Lung (tissue), 17 donors: ENCODE measurements at places on chromosomes 12 and 14. TPM values are rescaled to one million over a fixed set of nuclear protein-coding genes. Genes with fewer than 3 reads are reported as not detected.
A peak's percentile ranks its signal among the peaks of the same experiment; 100 is the strongest.

DNA sequence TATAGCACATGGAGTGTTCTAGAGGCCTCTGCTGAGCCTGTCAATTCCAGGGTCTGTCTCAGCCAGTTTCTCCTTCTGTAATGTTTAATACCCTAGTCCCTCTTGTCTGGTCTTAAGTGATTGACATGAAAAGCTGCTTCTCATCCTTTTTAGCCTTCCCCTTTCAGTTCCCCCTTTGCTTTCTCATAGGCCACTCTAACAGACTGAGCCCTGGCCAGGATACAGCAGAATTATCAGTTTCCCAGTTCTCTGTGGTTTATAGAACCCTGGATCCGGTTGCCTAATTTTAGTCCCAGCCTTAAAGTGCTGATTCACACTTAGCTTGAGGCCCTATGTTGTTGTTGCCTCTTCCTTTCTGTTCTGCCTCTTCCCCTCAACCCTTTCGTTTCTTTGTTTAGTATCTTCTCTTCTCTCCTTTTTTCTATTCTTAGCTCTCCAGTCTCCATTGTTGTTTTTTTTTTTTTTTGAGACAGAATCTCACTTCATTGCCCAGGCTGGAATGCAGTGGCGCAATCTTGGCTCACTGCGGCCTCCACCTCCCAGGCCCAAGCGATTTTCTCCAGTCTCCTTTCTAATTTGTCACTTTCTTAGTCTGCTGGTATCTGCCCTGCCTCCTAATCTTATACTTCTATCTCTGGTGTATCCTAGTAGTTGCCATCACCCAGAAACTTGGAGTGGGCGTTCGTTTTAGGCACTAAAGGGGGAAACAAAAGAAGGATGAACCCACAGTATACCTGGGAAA, 2.9 kb upstream of the BIN2 start:
- DNase-seq, result peak; percentile 44

- peak; percentile 52 for DNase-seq
Measured at GRCh38 chr12:119463211-119463926, 128.8 kb downstream of the CCDC60 start.

DNA sequence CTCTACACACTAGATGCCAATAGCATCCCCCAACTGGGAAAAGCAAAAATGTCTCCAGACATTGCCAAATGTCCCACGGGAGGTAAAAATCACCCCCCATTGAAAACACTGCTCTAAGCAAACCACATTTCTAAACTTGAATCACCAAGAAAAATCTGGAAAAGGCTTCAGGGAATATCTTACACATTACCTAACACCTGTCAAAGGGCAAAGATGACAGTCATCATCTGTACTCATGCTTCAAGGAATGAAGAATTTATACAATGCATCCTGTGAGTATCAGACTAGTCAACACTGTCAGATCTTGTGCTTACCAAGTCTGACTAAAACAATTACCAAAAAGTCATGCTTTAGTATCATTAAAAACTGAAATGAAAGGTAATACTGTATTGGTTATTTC, 161.6 kb upstream of the SOX5 start:
- DNase-seq, result no peak

GRCh38 chr12:103645202-103645601, 58.1 kb downstream of the STAB2 start:
- no peak for DNase-seq

DNA sequence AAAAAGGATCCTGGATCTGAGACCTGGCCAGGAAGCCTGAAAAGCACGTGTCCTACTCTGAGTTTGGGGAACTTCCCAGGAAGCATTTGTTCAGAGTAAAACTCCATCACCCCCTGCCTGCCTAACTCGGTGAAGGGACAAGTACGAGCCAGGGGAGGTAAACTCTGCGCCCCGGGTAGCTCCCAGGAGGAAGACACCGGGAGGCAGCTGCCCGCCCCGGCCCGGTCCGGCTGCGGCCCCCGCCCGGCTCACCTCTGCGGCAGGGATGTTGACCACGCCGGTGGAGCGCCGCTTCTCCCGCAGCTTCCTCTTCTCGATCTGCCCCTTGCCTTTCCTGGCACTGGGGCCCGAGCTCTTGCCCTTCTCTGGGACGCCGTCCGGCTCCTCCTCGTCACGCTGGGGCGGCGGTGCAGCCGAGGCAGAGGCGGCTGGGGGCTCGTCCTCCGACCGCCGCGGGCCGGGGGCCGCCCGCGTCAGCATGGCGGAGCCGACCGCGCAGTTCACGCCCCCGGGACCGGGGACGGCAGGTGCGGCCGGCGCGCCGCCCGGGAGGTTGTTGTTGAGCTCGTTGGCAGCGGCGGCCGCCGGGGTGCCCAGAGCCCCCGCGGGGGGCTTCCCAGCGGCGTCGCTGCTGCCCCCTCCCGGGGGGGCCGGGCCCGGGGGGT, 1.2 kb downstream of the PAWR start:
- DNase-seq, result peak; percentile 42

DNA sequence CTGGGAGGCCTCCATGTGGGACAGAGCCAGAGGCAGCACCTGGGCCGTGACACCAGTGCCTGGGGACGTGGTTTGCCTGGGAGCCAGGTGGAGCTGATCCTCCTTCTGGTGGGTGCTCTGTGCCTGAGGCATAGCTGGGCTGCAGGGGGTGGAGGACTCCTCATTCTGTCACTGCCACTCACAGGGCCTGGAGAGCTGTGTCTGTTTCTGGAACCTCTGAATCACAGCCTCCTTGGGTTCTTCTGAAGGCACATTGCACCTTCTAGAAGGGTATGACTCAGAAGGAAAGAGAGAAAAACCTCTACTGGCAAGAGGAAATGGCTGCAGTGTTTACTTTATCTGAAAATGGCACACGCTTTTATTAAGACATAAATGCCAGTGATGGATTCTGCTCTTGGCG, 659.8 kb downstream of the VRK1 start:
- DNase-seq, result no peak

The NELL2 gene
- total RNA-seq, result 15.9 TPM

DNA sequence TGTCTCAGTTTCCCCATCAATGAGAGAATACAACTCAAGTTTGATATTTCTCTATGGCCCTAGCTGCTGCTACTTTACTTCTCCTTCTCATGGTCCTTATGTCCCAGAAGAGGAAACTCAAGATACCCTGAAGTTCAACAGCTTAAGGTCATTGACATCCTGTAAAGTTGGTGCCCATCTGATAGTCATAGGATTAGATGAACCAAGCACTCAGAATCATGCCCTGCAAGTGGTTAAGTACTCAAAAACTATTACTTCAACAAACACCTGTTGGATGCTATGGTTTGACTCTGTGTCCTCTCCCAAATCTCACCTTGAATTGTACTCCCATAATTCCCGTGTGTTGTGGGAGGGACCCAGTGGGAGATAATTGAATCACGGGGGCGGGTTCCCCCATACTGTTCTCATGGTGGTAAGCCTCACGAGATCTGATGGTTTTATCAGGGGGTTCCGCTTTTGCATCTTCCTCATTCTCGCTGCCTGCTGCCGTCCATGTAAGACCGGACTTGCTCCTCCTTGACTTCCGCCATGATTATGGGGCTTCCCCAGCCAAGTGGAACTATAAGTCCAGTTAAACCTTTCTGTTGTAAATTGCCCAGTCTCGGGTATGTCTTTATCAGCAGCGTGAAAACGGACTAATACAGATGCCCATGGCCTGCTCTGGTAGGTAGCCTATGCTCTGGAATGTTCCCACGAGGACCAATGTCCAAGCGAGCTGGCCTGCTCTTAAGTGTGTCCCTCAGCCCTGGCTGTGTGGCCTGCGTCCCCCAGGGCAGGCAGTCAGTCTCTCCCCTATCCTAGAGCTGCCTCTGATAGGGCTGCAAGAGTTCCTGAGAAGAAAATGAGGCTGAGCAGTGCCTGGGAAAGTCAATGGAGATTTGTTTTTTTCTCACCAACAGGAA, 18.1 kb downstream of the CAMKK2 start:
- no peak for DNase-seq

- no peak for DNase-seq
Measured at GRCh38 chr12:81300454-81300853, 222.6 kb downstream of the ACSS3 start.

- DNase-seq, result no peak
Measured at GRCh38 chr14:20726531-20726930, 19.2 kb upstream of the EDDM3A start.

GRCh38 chr12:2813214-2814185, 1.0 kb downstream of the ITFG2 start:
- DNase-seq, result peak; percentile 78

The PGF gene
- total RNA-seq, result 4.9 TPM

The SIX6 gene
- not detected for total RNA-seq

The ACVRL1 gene
- total RNA-seq, result 101 TPM

DNA sequence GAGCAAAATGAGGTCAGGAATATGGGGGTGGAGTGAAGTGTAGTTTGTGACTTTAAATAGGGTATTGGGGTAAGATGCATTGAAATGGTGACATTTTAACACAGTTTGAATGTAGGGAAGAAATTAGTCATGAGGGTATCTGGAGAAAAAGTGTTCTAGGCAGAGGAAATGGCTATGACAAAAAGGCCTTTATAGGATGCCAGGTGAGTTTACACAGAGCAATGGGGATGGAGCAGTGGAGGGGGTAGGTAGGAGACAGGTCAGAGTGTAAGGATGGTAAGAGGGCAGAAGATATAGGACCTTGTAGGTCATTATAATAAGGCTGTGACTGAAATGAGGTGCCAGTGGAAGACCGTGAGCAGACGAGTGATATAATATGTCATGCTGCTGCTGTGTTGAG, 30.4 kb downstream of the HEATR5A start:
- DNase-seq, result no peak

DNA sequence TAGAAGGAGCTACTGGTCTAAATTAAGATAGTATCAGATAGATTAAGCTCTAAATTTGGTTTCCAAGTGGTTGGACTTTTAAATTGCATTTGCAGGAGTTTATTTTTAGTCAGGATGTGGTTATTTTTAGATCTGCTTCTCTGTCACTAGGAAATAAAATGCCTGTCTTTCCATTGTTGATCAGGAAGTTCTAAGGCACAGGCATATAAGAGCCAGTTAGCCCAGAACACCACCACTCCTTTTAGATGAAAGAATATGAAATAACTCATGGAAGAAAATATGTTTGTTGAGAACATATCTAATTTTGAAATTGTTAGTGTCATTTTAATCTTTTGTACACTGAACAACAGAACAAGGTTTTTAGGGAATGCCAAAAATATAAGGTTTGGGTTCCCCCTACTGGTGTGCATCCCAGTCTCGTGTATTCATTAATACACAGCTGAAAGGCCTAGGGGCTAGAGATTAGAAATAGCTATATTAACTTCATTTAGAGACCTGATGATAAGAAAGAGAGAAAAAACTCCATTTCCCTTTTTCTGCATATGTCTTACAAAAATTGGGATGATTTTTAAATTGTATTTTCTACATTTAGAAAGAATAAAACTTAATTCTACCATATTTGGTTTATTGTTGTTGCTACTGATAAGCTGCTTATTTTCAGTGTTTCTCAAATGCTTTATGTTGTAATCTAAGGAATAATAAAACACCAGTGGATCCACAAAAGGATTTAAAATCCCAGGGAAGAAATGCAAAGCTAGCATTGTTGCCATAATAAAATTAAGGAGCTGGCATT, 67.2 kb downstream of the RIC8B start:
- peak; percentile 84 for DNase-seq

The LMNTD1 gene
- 14.9 TPM for total RNA-seq

The UBE2N gene
- 89.4 TPM for total RNA-seq

The KLHDC1 gene
- 10.0 TPM for total RNA-seq

- DNase-seq, result peak; percentile 1
Measured at GRCh38 chr12:118714051-118714460, 267.3 kb upstream of the SRRM4 start.

The TSPAN19 gene
- 13.7 TPM for total RNA-seq

DNA sequence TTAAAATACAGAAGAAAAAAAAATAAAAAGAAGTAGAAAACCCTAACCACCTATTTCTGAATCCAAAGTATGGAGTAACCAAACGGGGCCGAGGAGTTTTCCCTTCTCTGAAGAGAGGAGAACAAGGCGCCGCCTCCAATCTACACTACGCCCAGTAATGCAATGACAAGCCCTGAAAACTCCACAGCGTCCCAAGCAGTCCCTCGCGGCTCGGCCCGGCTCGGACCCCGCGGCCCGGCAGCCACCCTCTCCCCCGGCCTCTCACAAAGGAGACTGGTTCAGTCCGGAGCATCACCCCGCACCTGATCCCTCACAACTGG, 371 bp downstream of the CHD8 start:
- no peak for DNase-seq

DNA sequence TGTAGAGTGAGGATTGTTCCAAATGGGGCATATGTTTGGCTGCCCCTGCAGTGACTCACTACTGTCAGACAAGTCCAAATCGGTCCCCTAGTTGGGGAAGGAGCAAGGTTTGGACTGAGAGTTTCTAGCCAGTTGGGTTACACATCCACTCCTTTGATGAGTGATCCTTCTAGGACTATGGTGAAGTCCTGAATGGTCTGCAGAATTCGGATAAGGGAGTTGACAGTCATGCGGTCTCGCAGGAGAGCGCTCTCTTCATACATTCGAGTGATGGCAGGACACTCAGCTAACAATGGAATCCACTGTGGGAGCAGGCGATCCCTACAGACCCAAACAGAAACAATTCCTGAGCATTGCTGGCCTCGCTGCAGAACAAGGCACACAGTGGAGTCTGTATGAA, 61.5 kb upstream of the SINHCAF start:
- no peak for DNase-seq

The PHETA1 gene
- total RNA-seq, result 3.1 TPM

GRCh38 chr14:74134484-74134883, 49.7 kb downstream of the LIN52 start:
- no peak for DNase-seq
